ENCODE measurements at places on chromosomes 1 and 21.

DNA sequence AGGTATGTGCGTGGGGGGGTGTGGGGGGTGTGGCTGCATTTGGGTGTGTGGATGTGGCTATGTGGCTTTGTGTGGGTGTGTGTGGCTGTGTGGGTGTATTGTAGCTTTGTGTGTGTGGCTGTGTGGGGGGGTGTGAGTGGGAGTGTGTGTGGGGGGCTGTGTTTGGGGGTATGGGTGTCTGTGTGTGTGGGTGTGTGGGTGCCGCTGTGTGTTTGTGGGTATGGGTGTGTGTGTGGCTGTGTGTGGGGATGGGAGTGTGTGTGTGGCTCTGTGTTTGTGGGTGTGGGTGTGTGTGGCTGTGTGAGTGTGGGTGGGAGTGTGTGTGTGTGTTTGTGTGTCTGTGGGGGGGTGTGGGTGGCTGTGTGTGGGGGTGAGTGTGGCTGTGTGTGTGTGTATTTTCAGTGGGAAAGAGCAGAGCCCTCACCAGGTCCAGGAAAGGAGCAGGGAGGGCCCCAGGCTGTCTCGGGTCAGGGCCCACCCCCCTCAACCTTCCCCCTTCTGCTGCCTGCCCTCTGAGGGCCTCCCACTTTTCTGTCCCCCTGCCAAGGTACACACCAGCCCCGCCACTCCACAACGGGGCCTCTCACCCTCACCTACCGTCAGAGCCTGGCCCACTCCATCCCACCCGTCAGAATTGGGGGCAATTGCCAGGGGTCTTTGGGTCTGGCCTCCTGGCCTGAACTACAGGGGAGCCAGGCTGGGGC, 1.9 kb upstream of the COL8A2 start:
- no peak for DNase-seq

- no peak for DNase-seq
These were observed 75.9 kb downstream of the HLX start for GRCh38 chr1:220955116-220955515.

- no peak for DNase-seq
These were observed 182.9 kb downstream of the TGFBR3 start for GRCh38 chr1:91703095-91703494.

GRCh38 chr1:111145963-111146768, 6.1 kb downstream of the CEPT1 start:
- no peak for DNase-seq

GRCh38 chr1:235147269-235147668, 13.8 kb downstream of the RBM34 start:
- DNase-seq, result no peak

GRCh38 chr21:34648739-34649297, 20.0 kb upstream of the CLIC6 start:
- DNase-seq, result no peak

GRCh38 chr1:29549001-29549400, 312.7 kb downstream of the PTPRU start:
- DNase-seq, result no peak

GRCh38 chr1:34532113-34532512, 222.7 kb upstream of the GJB5 start:
- DNase-seq, result no peak

All from CD4-positive, alpha-beta T cell treated with Interleukin-15 for 1 hour (primary cell).